ENCODE measurements at places on chromosomes 6 and 20.

DNA sequence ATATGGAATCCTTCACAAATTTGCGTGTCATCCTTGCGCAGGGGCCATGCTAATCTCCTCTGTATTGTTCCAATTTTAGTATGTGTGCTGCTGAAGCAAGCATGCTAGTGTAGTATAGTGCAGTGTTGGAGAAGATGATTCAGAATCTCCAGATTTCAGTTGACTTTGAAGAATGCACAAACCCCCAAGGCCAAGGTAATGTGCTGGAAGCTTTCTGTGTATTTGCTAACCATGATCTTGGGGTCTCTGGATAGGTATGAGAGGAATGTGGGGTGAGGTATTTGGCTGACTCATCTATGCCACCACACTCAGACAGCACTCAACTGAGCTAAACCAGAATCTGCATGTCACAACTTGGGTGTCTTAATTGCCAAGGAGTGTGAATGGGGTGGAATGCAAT is 42.6 kb upstream of the DEK start:
- no peak for DNase-seq

DNA sequence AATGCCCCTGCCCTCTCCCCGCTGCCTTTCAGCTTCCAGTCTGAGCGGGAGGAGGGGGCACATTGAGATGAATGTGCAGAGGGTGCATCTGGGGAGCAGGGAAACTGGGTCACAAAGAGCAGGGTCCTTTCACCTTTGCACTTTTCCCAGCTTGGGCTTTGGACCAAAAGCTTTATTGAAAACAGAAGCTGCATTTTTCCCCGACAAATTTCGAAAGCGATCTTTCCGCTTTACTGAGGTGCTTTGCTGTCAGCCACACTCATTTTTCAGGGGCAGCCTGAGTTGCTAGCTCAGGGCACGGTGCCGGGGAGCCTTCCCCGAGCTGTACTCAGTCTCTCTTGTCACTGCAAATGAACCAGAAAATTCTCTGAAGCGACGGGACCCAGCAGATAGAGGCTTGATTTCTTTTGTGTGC is 283.7 kb upstream of the SOX4 start:
- DNase-seq = no peak

DNA sequence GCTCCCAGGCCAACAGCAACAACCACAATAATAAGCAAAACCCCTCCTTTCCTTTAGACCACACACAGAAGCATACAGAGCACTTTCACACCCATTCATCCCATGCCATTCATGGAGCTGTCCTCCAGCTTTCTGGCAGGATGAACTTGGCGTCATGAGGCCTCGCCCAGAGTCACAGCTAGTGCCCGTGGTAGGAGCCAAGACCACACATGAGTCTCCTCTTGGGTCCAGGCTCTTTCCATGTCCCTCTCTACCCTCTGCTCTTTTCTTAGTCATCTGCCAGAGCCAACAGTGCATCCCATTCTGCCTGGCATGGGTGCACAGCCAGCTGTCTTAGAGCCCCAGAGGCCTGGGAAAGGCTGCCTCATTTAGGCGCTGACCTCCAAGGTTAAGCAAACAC is 1.8 kb upstream of the TGM3 start:
- no peak for DNase-seq

DNA sequence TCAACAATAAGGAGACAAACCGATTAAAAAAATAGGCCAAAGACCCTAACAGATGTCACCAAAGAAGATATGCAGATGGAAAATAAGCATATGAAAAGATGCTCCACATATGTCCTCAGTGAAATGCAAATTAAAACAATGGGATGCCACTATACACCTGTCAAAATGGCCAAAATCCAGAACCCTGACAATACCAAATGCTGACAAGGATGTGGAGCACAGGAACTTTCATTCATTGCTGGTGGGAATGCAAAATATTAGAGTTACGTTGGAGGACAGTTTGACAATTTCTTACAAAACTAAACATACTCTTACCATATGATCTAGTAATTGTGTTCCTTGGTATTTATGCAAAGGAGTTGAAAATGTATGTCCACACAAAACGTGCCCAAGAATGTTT is 1.8 kb upstream of the ZNF184 start:
- no peak for DNase-seq

DNA sequence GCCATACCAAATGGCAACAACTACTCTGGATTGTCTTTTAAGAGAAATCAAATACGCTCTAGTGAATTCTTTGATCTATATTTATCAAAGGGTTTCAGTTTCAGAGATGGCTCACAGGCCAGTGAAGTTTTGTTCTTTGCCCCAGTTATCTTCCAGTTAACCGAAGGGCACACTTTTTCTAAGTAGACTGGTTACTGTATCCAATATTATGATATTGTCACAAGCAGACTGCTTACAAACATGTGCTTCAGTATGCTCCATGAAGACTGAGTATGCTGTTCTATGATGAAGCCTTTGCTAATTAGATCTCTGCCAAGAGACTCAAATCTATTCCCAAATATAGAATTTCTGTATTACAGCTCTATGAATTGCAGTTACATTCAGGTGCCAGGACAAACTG is 181.1 kb downstream of the REV3L start:
- DNase-seq = no peak

GRCh38 chr6:128112494-128112893 is 211.6 kb upstream of the THEMIS start:
- no peak for DNase-seq

- DNase-seq = no peak
Observed at GRCh38 chr20:47031821-47032220, 137.2 kb downstream of the EYA2 start.

DNA sequence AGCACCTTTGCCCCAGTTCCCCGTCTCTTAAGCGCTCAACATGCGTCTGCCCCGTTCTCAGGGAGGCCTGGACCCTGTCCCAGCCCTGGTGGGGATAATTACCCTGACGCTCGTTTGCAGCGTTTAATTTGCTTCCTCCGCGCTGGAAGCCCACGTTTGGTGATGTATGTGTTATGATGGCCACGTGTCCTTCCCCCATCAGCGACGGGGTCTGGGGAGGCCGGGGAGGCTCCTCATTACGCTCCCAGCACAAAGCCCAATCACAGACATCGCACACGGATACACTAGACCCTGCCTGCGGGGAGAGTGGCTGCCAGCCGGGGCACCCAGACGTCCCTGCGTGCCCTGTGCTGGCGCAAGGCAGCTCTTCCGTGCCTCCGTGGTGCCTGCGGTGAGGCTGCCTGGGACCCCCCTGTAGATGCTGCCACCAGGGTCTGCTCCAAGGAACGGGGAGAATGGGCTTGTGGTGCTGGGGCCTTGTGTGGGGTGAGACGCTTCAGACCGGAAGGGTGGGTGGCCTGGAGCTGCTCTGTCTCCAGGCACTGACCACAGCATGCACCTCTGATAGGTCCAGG is 10.2 kb upstream of the CHRNA4 start:
- no peak for DNase-seq

- no peak for DNase-seq
Observed at GRCh38 chr6:142030115-142030619, 102.6 kb upstream of the GJE1 start.

DNA sequence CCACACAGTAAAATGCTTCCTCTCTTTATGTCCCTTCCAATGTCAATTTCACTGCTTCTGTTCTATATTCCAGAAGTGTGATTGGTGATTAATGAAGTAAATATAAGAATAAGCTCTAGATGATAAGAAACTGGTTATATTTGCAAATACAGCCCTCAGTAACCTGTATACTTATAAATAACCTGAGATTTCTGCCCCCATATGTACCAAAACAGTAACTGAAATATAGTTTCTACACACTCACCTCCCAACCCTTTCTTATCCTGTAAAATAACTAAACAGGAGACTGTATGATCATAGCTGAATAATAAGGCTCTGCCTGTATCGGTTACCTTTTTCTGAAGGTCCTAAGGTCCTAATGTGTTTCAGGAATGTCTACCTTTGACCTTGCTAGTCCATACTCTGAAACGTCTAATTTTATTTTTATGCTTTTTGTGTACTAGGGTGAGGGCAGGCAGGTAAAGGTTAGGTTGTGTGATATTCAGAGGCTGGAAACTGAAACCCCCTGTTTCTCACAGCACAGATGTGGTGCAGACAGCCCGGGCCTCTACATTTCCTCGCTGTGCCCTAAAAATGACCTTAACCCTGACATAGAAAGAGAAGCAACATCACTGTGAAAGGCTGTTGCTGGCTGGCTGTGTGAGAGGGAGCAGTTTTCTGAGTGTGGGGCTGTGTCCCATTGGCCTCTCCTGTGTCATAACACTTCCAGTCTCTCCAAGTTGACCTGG is 378.8 kb downstream of the CENPW start:
- no peak for DNase-seq

GRCh38 chr6:114690625-114691024 is 347.8 kb upstream of the HS3ST5 start:
- no peak for DNase-seq

DNA sequence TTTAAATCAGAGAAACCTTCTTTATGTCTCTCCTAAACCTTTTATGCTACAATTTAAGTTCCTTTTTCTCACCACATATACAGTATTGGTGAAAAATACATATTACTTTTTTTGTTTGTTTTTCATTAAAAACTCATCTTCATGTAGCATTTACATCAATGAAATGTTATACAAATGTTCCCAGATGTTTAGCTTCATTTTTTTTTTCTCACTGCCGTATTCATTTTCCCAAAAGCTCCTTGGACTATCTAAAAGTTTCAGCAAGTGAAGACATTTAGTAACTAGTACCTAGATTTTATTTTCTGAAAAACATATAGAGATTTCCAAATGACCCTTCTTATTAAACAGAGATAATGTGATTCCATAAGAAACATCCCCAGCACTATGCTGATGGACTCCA is 128.9 kb downstream of the BMP5 start:
- DNase-seq = no peak

DNA sequence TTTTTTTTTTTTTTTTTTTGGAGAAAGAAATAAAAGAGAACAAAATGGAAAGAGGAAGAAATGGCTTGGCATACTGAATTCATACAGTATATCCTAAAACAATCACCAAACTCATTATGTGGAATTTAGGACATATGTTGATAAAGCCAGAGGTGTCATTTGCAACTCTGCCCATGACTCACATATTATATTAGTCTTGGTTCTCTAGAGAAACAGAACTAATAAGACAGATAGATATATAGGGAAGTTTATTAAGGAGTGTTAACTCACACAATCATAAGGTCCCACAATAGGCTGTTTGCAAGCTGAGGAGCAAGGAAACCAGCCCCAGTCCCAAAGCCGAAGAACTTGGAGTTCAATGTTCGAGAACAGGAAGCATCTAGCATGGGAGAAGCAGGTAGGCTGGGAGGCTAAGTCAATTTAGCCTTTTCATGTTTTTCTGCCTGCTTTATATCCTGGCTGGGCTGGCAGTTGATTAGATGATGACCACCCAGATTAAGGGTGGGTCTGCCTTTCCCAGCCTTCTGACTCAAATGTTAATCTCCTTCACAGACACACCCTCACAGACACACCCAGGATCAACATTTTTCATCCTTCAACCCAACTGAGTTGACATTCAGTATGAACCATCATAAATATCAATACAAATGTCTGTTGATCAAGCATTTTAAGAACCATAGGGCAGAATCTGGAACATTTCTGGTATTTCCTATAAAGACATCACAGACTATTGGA is 102.3 kb downstream of the UBE3D start:
- DNase-seq = no peak

DNA sequence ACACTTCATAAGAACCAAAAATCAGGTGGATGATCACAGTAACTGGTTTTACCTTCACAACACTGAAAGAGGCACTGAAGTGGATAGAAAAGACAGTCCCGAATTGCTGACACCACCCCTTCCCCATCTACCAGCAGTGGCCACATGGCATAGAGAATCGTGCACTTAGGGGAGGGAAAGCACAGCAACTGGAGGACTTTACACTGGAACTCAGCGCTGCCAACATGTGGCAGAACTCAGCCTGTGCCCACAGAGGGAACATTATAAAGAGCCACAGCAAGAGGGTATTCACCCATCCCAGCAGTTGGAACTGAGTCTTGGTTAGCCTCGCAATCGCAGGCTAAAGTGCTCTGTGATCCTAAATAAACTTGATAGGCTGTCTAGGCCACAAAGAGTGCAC is 6.5 kb upstream of the KIAA1586 start:
- DNase-seq = no peak

DNA sequence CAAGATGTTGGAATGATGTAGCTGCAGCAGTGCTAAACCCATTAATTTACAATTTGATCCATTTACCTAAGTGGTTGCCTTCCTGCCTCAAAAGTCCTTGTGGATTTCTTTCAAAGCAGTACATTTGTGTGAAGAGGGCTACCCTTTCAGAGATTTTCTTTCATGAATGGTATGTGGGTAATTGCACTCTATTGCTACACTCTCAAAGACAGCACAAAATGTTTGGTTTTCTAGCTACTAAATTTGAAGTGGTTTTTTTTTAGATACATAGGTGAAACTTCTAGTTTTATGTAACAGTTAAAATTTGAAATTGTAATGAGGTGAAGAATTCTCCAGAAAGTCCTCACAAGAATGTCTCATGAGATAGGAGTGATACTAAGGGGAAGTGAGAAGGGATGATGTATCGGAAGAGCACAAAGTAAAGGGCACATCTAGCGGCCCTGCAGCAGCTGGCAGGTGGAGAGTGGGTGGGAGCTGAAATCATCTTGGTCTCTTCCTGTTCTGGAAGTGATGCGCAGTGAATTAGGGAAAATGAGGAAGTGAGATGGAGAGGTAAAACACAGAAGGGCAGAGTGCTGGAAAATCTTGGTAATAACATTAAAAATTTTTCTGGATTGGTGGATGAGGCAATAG is 236.8 kb upstream of the MAN1A1 start:
- no peak for DNase-seq

GRCh38 chr6:154933181-154933827 is 61.8 kb upstream of the TIAM2 start:
- DNase-seq = no peak

DNA sequence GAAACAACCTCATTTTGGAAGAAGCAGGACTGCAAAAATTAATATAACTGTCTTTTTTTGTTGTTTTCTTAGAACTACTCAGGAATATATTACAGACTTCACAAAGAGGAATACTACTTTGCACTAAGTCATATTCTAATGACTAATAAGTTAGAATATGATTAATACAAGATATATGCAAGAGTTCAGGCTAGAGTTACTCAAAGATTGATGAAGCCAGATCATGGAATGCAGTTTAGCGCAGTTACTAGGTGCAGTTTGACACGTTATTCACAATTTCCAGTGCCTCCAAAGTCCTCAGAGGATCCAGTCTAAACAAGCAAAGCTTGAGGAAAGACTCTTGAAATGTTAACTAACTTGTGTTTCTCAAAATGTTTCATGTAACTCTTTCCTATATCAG is 1.2 kb upstream of the MYCT1 start:
- DNase-seq = no peak

GRCh38 chr6:48222241-48222640 is 111.2 kb upstream of the PTCHD4 start:
- no peak for DNase-seq

DNA sequence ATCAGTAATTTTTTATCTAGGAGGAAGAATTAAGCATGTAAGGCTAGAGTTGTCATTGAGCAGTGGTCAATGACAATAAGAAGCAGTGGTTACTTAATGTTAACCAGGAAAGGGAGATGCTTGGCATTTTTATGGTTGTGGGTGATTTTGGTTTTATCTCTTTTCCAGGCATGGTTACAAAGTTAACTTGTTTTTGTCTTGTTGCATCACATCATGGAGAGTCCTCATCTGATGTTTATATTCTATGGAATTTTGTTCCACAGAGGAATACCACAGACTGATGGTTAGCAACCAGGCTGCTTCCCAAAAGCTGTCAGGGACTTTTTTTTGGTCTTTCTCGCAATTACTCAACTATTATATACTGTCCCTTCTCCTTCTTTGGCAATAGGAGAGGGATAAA is 32.7 kb downstream of the OPRM1 start:
- DNase-seq = no peak
